ENCODE measurements at places on chromosomes 3 and 15.

- DNase-seq: no peak
These were observed 141.2 kb upstream of the TLE3 start for GRCh38 chr15:70238917-70239316.

- no peak for DNase-seq
These were observed 19.4 kb upstream of the SEMA5B start for GRCh38 chr3:123047062-123047319.

DNA sequence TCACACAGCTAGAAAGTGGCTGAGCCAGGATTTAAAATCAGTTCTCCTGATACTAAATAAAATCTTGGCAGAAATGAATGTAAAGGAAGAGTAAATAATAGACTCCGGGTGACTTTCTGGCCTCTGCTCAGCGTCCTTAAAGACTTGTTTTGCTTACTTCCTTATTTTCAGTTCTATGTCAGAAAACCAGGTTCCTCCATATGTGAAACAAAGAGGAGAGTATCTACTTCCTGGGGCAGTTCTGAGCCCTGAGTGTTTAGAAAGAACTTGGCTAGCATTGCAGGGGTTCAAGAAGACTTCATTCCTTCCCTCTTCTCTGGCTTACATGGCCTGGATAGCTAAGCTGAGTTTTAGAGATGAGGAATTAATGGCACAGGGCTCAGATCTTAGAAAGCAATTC is 222.8 kb upstream of the TLE3 start:
- peak; percentile 67 for DNase-seq

GRCh38 chr3:129015388-129016105 is 14.4 kb downstream of the EFCC1 start:
- peak; percentile 27 for DNase-seq

GRCh38 chr3:101936419-101937356 is 87.4 kb downstream of the NFKBIZ start:
- peak; percentile 92 for DNase-seq

Data from suppressor macrophage treated with lipopolysaccharide for 4 hours (primary cell).